ENCODE measurements at places on chromosomes 5 and 9. TPM values are rescaled to one million over a fixed set of nuclear protein-coding genes. Genes with fewer than 3 reads are reported as not detected.

DNA sequence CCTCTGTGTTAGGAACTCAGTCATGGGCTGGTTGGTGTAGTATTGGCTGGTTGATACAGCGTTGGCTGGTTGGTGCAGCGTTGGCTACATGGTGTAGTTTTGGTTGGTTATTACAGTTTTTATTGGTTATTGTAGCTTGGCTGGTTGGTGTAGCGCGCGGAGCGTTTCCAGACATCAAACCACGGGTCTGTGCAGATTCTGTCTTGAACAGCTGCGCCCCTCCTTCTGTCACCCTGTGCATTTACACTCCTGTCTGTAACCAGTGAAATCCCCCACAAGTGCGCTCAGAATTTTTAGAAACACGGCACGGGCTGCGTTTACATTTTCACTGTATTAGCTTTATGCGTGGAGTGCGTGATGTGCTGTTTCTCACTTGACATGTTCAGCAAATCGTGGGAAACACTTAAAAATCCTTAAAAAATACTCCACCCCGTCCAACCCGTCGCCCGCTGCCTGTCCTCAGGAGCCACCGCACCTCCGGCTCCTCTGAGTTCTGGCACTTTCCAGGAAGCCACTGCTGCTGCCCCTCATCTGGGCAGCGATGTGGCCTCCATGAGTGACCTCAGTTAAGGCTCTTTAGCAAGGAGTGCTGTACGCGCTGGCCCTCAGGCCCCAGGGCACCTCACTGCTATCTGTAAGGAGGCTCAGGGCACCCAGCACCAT lies 20.8 kb downstream of the NKD2 start:
- DNase-seq: peak; percentile 5

- peak; percentile 13 for DNase-seq
Measured at GRCh38 chr9:129263836-129264235, 85.8 kb upstream of the IER5L start.

GRCh38 chr9:76559286-76559685 lies 100.3 kb downstream of the GCNT1 start:
- no peak for DNase-seq

The UBE2QL1 gene
- 25.5 TPM for total RNA-seq

The KCNN2 gene
- 7.2 TPM for total RNA-seq

DNA sequence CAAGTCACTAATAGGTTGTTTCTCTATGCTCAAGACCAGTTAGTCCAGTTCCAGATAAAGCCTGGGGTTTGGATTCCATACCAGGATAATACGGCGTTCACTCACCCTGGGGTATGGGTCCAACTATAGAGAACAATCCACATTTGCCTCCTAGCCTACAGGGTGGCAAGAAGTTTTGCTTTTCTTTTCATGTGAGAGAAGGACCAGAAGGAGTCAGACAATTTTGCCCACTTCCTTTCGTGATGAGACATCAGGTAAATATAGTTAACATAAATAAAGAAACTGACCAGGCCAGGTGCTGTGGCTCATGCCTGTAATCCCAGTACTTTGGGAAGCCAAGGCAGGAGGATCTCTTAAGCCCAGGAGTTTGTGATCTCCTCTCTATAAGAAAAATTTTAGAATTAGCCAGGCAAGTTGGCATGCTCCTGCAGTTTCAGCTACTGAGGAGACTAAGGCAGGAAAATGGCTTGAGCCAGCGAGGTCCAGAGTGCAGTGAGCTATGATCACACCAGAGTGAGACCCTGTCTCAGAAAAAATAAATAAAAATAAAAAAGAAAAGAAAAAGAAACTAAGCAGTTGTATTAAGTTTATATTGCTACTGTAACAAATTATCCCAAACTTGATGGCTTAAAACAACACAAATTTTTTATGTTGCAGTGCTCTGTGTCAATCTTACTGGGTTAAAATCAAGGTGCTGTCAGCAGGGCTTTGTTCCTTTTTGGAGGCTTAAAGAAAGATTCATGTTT lies 7.5 kb upstream of the REEP5 start:
- no peak for DNase-seq

The FAM221B gene
- total RNA-seq: not detected

GRCh38 chr5:53575101-53575500 lies 14.7 kb downstream of the NDUFS4 start:
- no peak for DNase-seq

DNA sequence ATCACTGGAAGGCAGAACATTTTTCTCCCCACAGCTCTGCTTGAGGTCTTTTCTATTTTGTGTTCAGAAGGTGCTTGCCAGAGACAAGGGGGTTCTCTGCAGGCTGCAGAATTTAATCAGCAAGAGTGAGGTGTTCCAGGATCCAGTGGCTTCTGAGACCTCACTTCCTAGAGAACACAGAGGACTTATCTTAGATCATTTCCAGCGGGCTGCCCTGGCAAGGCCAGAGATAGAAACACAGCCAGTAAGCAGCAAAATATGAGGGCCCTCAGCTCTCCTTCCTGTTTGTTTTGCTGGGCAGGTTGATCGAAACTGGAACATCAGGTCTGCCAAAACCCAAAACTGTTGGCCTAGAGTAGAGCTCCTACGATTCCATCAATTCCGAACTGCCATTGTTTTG lies 187.3 kb downstream of the DIRAS2 start:
- DNase-seq: no peak

GRCh38 chr5:133111299-133111698 lies 59.5 kb downstream of the HSPA4 start:
- DNase-seq: peak; percentile 77

All from left ventricle myocardium inferior (tissue), 1 donor.